Bone marrow (tissue), 2 donors: ENCODE measurements at places on chromosomes 16 and 17.

DNA sequence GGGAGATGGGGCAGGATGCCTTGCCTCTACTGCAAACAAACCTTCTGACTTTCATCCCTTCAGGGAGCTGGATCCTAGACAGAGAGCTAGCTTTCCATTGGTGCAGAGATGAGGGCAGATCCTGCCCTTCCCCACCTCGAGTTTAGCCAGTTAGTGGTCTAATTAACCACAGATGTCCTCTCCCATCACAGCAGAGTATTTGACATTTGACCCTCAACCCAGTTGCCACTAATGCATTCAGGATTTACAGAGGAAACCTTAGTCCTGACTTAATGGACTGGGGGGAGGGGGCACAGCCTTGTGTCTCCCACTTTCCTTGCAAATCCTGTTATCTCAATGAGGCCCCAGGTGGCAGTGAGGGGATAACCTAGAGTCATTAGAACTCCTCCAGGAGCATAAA, 10.2 kb downstream of the PIP4K2B start:
- DNase-seq, result no peak

DNA sequence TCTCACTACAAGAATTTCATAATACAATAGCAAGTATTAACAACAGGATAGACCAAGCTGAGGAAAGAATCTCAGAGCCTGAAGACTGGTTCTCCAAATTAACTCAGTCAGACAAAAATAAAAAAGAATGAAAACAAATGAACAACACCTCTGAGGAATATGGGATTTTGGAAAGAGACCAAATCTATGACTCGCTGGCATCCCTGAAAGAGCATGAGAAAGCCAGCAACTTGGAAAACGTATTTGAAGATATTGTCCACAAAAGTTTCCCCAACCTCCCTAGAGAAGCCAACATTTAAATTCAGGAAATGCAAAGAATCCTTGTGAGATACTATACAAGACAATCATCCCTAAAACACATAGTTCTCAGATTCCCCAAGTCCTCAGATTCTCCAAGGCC, 20.9 kb downstream of the NLRP1 start:
- DNase-seq, result no peak

- no peak for DNase-seq
Observed at GRCh38 chr17:67970783-67971182, 25.5 kb downstream of the C17orf58 start.

DNA sequence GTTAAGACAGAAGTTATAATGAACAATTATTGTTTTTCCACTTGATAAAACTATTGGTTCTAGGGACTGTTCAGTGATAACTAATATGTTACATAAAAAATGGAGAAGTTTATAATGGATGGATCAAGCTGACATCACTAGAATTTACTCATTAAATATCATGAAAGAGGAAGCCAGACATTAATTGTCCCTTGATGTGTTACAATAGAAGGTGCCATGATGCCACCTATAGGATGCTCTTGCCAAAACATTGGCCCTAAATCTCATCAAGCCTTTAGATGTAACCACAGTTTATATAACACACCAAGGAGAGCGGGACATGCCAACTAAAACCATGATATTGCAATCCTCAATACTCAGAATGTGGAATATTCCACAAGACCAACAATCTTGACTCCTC, 147.9 kb upstream of the MON1B start:
- DNase-seq, result no peak

GRCh38 chr16:1469693-1470201, 5.1 kb downstream of the CLCN7 start:
- peak; percentile 29 for DNase-seq

GRCh38 chr17:78875363-78876093, 27.5 kb downstream of the CEP295NL start:
- no peak for DNase-seq

DNA sequence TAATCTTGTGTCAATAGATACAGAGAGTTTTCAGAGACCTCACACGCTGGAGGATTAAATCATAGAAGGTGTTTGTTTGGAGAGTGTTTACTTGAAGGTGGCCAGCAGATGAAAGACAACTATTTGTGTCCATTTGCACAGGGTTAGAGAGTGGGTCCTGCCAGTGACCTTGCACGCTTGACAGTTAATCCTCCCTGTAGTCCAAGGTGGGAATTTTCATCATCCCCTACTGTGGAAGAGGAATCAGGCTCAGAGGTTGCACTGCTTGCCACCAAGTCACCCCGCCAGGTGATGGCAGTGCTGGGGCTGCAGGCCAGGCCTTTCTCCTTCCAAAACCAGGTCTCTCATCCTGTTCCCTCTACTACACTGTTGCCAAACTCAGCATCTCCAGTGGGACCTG, 12.3 kb downstream of the CDH1 start:
- no peak for DNase-seq

- DNase-seq, result no peak
Observed at GRCh38 chr17:66126231-66126630, 65.7 kb downstream of the CEP112 start.

- no peak for DNase-seq
Observed at GRCh38 chr16:3665508-3665907, 11.0 kb downstream of the DNASE1 start.

GRCh38 chr17:44595216-44595775, 38.0 kb downstream of the FZD2 start:
- DNase-seq, result no peak
